ENCODE measurements at places on chromosomes 3 and 15. TPM values are rescaled to one million over a fixed set of nuclear protein-coding genes. Genes with fewer than 3 reads are reported as not detected.

The GXYLT2 gene
- total RNA-seq = 1.8 TPM

The PATL2 gene
- 0.21 TPM for total RNA-seq

The ANKUB1 gene
- 0.82 TPM for total RNA-seq

The MAP6D1 gene
- 1.5 TPM for total RNA-seq

The COL7A1 gene
- 306 TPM for total RNA-seq

The FEM1B gene
- total RNA-seq = 42.6 TPM

The EXD1 gene
- total RNA-seq = not detected

The HRG gene
- total RNA-seq = not detected

The CP gene
- total RNA-seq = not detected

The PARP14 gene
- 60.9 TPM for total RNA-seq

The COL8A1 gene
- total RNA-seq = 211 TPM

- no peak for DNase-seq
Measured at GRCh38 chr15:88651971-88652370, 13.2 kb downstream of the ISG20 start.

DNA sequence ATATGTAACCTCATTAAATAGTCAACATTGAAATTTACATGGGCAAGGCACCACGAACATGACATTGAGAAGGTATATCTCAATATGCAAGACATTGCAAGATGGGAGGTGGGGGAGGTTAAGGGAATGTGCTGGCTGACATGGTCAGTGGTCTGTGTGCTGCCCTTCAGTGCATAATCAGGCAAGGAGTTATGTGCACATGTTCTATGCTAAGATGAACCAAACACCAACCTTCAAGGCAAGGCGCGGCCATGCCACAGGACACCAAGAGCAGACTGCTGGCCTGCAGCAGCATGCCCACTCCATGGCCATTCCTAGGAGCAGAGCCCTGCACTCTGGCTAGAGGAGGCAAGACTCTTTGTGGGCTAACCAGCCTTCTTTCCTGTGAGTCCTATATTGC lies 40.9 kb upstream of the TSPAN3 start:
- DNase-seq = no peak

- DNase-seq = no peak
Measured at GRCh38 chr15:82881747-82882146, 70.8 kb downstream of the HOMER2 start.

- DNase-seq = no peak
Measured at GRCh38 chr3:94172695-94173310, 109.9 kb downstream of the NSUN3 start.

GRCh38 chr3:1987980-1988379 lies 110.7 kb upstream of the CNTN4 start:
- DNase-seq = no peak

DNA sequence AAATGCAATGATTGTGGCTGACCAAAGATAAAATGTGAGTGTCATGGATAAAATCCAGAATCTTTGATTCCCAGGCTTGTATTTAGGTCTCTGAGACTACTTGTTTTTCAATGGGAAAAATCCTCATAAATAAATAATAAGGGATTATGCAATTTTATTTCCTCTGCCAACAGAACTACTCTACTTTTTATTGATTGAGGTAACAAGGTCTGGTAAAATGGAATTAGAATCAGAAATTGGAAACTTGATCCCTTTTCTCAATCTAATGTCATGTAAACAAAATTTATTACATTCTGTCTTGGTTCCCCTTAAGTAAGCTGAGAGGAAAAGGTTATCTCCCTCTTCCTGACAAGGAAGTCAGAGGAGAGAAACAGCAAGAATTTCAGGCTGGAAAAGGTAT lies 48.3 kb upstream of the CCDC50 start:
- no peak for DNase-seq

DNA sequence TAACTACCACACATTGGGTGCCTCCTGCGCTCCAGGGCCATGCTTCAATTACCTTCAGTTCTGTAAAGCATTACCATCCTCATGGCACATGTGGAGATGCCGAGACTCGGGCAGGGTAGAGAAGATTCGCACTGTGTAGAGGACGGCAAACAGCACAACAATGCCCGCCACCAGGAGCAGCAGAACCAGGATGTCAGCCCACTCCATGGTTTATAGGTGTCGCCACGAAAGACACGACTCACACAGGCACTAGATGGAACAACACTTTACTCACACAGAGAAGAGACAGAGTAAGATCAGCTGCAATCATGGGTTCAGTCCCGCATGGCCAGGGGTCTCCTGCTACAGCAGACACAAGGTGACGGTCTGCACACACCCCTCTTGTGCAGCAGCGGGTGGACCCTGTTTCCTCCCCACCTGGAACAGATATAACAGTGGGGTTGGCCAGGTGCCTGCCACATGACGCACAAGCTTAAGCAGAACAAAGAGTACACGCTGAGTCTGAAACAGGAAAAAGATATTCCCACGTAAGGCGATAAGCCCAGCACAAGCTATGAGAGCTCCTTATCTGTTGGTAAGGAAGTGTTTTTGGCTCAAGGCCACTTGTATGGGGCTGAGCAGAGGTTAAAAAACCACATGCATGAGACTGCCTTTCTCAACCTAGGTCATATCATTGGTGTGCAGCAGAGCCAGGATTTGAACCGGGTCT lies 2.5 kb upstream of the TBC1D21 start:
- DNase-seq = peak; percentile 7

DNA sequence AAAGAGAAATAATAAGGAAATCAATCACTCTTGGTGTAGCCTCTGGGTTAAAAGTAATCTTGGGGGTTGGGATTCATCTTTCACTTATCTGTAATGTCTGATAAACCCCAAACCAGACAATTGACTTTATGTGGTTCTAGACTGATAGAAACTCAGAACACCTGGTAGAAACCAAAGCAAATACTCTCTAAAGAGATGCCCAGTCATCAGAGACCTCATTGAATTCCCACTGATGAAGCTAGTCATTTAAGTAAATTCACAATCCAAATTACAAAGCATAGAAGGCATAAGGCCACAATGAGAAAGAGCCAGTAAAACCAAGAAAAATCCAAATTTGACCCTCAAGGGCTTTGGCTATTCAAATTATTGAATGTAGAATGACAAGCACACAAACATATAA lies 250.6 kb downstream of the MBNL1 start:
- no peak for DNase-seq

- DNase-seq = no peak
Measured at GRCh38 chr3:183193762-183194689, 31.5 kb upstream of the LAMP3 start.

- DNase-seq = peak; percentile 20
Measured at GRCh38 chr15:75172284-75172820, 29.3 kb upstream of the C15orf39 start.

DNA sequence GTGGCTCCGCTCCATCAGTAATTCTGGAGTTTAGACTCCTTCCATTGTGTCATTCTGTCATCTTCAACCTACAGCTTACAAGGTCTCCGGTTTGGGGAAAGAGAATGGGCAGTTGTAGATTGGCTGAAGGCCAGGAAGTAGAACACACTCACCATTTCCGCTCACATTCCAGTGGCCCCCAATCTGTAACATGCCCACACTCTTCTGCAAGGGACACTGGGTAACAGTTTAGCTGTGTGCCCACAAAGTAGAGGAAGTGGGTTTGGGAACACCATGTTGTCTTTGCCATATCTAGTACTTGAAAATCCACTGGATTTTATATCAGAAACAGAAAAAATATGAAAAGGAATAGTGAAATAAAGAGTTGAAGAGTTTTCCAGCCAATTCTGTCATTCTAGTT lies 153.5 kb downstream of the SV2B start:
- no peak for DNase-seq

- no peak for DNase-seq
Measured at GRCh38 chr15:81548365-81549130, 174.5 kb upstream of the TMC3 start.

DNA sequence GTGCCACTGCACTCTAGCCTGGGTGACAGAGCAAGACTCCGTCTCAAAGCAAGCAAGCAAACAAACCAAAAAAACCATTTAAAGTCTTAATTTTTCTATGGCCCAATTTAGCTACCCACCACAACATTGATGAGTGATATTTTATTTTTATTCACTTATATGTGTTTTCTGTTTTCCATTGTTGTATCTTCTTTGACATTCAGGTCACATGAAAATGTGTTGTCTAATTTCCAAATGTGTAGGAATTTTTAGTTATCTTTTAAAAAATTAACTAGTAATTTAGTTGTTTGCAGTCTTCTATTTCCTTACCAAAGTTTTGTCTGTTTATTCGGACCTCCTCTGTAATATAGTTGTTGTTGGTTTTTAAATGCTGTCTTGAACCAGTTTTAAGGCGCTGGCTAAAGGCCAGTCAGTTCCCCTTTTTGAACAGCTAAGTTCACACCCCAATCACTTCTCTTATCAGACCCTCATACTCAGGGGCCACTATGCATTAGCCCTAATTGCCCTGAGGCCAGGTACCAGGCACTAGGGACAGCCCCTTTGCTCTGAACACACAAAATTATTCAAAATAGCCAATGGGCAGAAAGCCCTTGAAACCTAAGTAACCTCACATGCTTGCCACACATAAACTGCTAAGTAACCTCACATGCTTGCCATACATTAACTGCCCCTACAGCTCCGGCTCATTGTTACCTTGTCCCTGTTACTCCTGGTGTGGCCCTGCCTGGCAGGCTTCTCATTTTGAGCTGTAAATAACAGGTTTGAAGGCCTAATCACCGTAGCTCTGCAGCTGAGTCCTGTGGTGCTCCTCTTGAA lies 4.3 kb upstream of the CCR4 start:
- DNase-seq = no peak

GRCh38 chr3:149497966-149498670 lies 23.6 kb downstream of the TM4SF4 start:
- no peak for DNase-seq

DNA sequence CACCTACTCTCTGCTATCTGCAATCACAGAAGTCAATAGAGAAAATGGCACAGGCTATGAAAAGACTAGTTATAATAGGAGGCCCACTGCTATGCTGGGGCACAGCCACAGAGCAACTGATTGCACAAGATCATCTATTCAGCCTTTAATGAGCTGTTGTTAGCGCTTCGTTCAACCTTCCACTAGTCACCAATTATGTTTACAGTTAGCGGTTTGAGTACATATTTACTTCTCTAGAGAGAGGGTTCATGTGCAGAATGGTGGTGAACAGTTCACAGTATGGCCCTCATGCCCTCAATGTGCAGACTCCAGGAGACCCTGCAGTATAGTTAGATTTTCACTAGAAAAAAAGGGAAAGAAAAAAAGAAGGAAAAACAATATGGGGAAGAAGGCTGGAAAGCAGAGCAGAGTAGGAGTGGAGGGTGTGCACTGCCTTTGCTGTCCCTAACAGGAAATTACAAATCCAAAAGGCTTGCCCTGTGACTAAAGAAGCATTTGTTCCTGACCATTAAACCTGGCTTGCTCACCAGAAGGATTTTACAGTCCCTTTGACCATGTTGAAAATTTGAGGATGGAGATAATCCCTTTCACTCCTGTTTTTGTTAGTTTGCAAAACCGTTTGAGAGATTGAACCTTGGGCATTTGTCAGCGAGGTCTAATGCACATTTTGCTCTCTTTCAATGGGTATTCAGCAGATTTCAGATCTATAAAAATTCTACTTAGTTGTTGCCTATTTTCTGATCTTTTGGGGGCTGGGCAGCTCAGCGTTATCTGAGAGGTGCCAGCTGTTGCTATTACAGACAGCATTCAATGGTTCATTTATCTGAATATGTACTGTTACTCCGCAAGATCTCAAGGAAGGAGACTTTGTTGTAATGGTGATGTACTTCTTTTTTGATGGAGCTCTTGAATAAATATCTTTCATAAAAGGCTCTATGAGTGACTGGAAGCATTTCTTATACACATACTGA lies 296.1 kb downstream of the LSAMP start:
- no peak for DNase-seq

- DNase-seq = no peak
Measured at GRCh38 chr3:14872706-14873105, 53.9 kb downstream of the FGD5 start.

DNA sequence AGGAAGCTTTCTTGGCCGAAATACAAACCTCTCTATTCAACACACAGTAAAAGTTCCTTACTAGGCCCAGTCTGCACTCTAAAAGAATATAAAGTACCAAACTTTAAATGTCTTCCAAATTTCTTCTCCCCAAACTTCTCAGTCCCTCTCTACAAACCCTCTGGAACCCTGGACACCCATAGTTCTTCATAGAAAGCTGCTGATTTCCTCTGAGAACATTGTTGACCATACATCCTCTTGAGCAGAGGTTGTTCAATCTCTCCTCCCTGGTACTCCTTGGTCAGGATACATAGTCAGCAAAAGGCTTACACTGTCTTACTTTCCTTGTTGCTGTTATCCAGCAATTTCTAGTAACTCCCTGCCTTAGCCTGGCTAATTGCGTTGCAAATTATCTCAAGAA lies 3.1 kb upstream of the ACAP2 start:
- no peak for DNase-seq

All from foreskin keratinocyte (primary cell).